ENCODE measurements at places on chromosomes 13 and 19. TPM values are rescaled to one million over a fixed set of nuclear protein-coding genes. Genes with fewer than 3 reads are reported as not detected.

Gene PRRG2
- 16.2 TPM for total RNA-seq

Gene RANBP3
- total RNA-seq = 44.1 TPM

Gene IL17D
- total RNA-seq = 0.35 TPM

Gene SYNE4
- 36.6 TPM for total RNA-seq

Gene IL12RB1
- 1.1 TPM for total RNA-seq

Gene PRTN3
- not detected for total RNA-seq

Gene NLRP9
- total RNA-seq = not detected

Gene PDX1
- total RNA-seq = not detected

Gene SHANK1
- not detected for total RNA-seq

Gene FLT3LG
- 5.3 TPM for total RNA-seq

Gene CD22
- 29.8 TPM for total RNA-seq

Gene FREM2
- total RNA-seq = 0.53 TPM

Gene ZNF763
- total RNA-seq = 0.55 TPM

Gene ZNF17
- 10.5 TPM for total RNA-seq

Gene NLRP4
- total RNA-seq = 1.7 TPM

Gene FBXO27
- total RNA-seq = 48.5 TPM

Gene CEACAM4
- total RNA-seq = not detected

Gene ADAT3
- total RNA-seq = 10.1 TPM

Gene FAM174C
- 51.8 TPM for total RNA-seq

Gene CYP2F1
- not detected for total RNA-seq

Gene ASPDH
- total RNA-seq = not detected

Gene MAP4K1
- 6.8 TPM for total RNA-seq

Gene PRSS57
- total RNA-seq = not detected

Gene C19orf33
- 150 TPM for total RNA-seq

Gene ZNF418
- total RNA-seq = 7.5 TPM

Gene ICAM3
- total RNA-seq = 22.7 TPM

Gene KLF1
- 0.25 TPM for total RNA-seq

Gene CACNG7
- not detected for total RNA-seq

Gene RXFP2
- not detected for total RNA-seq

Gene ZNF813
- total RNA-seq = 6.3 TPM

Gene FPR3
- total RNA-seq = not detected

Gene LENG9
- 7.0 TPM for total RNA-seq

Gene SLC15A1
- 0.55 TPM for total RNA-seq

Gene PLEKHF1
- 18.0 TPM for total RNA-seq

Gene LILRB5
- not detected for total RNA-seq

Gene LILRA5
- total RNA-seq = not detected

Gene SIAH3
- not detected for total RNA-seq

Gene TUBA3C
- not detected for total RNA-seq

Gene SIGLEC6
- not detected for total RNA-seq

Gene NECTIN2
- total RNA-seq = 115 TPM

Gene FGF22
- not detected for total RNA-seq

Gene HCST
- 1.8 TPM for total RNA-seq

Gene PNMA8A
- not detected for total RNA-seq

Gene SLC25A41
- not detected for total RNA-seq

Gene CYSLTR2
- total RNA-seq = not detected

All from PC-9 (cell line).